Iris pigment epithelial cell (primary cell): ENCODE measurements at places on chromosomes 4 and X.

DNA sequence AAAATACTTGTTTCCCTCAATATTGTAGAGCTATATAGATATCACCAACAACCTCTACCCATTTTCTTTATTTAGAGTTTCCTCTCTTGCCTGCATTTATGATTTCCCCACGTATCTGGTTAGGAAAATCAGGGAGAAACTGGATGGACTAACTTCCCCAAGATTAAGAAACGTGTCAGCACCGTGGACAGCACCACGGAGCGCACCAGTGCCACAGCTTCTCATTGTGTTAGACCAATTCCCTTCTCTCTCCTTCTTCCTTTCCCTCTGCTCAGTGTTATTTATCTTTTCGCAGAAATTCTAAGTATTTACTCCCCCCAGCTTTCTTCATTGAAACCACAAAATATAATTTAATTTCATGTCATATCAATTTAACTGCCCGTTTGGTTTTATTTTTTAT lies 568.6 kb upstream of the BOD1L1 start:
- DNase-seq = peak; percentile 68

DNA sequence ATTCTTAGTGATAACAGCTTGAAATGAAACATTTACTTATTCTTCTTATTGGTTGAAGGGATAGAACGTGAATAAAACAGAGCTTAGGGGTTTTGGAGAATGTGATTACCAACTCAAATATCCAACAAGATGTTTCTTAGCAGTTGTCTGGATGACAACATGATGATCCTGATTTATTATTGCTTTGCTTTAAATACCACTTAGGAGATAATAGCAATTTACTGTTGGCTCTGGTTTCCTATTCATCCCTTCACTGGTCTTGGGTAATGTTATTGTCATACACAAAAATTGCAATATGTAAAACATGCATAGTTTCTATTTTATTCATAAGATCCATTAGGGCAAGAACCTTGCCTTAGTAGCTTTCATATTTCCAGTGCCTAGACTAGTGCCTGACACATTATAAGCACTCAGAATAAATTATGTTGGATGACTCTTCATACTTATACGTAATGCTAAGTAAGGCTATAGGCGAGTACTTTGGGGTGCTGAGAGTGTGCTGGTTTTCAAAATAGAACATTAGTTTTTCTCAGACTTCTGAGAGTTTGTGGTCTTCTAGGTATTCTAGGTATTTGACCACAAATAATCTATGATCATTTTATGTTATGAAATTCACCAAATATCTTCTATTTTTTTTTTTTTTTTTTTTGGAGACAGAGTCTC lies 58.6 kb upstream of the PGRMC2 start:
- peak; percentile 93 for DNase-seq

DNA sequence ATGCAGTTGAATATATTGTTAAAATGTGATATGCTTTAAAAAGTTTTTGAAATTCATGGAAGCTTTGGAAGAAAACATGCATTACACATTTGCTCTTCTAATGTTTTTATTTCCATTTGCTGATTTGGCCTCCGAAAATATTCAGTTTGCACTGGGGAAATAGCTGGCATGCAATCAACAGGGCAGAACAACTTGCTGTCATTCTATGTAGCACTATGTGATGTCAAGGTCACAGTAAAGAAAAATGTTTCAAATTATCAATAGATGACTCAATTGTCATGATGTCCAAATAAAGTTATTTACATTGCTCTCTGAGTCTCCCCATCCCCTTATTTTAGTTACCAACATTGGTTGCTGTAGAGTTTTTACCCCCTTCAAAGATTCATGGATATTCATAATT lies 119.2 kb downstream of the TLL1 start:
- DNase-seq = no peak

- DNase-seq = peak; percentile 96
These were observed 37.9 kb downstream of the LDB2 start for GRCh38 chr4:16860516-16860915.

DNA sequence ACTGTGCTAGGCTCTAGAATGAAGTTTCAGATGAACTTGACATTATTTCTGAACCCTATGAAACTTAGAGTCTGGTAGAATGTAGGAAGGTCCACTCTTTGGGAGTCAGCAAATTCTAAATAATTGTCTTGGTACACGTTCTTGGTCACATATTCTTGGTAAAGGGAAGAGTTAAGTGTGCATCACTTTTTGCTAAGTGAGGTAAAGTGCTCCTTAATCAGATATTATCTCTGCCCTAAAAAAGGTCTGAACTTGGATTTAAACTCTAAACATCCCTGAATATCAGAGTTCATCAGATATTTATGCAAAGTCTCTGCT lies 7.2 kb downstream of the OCIAD2 start:
- no peak for DNase-seq

GRCh38 chr4:184860018-184860779 lies 34.4 kb upstream of the ACSL1 start:
- no peak for DNase-seq

DNA sequence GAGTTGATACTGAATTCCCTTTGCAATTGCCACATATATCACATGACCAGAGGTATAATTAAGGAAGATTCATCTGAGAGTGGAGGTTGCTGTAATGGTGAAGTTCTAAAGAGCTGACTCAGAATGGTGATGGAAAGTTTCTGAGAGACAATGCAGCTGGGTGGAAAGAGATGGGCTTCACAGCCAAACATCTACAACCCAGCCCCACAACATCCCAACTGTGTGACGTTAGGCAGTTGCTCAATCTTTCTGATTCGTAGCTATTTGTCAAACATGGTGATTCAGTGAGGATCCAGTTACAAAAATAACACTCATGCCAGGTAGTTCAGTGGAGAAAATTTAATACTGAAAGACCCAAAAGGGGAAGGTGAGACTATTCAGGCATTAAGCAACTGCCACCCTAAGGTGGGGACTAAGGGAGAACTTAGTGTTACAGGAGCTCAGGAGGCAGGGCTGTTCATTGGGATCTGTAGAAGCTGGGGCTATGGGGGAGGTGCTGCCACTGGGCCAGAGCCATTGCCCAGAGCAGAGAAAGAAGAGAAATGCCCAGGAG lies 6.9 kb upstream of the AFF1 start:
- peak; percentile 100 for DNase-seq

- no peak for DNase-seq
These were observed 455.7 kb downstream of the BCOR start for GRCh38 chrX:39642071-39642470.

- DNase-seq = peak; percentile 74
These were observed 438.1 kb downstream of the INPP4B start for GRCh38 chr4:142408003-142408441.

DNA sequence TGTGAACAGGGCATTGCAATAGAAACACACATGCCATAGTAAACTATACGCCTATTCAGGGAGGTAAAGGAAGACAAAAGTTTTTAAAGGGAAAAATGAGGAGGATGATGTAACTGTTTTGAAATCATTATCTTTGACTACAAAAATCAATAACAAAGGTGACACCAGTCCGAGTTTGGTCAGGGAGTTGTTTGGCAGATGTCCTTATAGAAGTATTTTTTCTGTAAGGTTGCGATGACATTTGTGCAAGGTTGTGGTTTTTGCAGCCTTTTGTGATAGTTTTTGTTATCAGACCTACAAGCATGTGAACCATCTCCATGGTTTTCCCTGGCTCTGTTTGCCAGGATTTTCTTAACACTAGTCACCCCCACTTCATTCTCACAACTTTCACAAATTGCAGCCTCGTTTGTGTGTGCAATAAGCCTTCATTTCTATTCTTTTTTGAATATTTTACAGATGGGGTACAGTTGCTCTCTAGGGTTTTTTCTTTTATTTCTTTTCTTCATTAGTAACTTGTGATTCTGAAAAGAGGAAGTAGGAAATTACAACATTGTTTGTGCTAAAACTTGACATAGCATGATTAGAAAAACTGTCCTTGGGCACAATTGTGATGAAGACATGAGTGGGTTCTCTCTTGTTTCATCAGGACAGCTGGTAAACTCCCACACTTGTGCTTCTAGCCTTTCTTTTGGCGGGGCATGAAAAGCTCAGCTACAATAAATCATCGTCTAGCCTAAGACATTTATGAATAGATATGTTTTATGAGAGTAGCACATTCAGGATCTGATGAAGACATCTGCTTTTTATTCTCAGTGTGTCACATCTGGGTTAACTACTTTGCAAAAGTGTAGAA lies 60.2 kb upstream of the PNPLA4 start:
- DNase-seq = no peak

DNA sequence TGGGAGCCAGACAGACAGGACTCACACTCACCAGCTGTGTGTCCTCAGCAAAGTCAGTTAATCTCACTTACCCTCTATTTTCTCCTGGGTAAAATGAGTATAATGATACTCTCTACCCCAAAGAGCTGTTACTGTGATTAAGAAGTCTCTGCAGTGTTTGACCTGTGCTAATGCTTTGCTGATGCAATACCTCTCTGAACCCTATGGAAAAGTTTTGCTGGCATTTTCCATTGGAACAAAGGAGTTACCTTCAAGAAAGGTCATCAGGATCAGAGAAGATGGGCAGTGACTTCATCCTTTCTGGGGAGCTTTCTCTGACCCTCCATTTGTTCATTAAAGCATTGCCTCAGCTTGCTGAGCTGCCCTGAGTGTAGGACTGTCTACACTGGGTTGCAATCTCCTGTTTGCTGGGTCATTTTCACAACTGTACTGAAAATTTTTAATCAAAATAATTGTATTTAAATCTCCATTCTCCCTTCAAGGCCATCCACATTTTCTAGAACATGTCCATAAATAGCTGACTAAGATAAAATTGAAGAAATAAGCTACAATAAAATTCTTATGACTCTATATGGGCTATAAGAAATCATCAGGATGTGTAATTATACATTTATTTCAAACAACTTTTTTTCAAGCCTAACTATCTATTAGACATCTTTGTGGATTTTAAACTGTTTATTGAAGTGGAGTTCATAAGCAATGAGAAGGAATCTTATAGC lies 272.8 kb upstream of the CPEB2 start:
- DNase-seq = no peak

DNA sequence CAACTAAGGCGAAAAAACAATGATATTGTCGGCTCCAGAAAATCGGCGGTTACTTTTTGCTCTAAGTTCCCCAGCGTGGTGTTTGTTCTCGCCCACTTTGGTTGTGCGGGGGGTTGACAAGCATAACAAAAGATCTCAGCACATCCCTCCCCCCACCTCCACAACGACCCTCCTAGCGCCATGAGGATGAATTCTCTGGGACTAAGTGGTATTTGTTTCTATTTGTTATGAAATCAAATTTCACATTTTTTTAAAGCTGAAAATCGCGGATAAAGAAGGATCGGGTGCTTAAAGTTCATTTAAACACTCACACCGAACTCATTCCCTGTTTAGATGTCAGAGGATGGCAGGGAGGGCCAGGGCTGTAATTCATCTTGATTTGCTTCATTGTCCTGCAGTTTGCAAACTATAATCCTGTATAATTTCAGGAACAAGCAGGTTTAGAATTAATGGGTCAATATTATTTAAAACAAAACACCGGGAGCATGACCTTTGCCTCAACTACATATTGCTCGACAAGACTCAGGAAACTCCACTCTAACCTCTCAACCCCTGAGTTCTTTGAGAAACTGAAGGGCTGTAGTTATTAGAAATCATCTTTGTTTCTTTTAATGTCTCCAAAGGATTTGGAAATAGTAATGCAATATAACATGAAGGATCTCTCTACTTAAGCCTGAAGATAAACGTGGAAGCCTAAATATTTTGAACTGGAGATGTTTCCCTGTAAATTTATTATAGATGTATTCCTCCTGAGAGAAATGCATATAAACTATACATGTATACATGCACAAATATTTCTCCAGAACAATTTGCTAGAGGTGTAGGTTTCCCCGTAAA lies 6.4 kb downstream of the PITX2 start:
- peak; percentile 39 for DNase-seq

- peak; percentile 35 for DNase-seq
These were observed 151.5 kb downstream of the CENPC start for GRCh38 chr4:67393699-67394281.

DNA sequence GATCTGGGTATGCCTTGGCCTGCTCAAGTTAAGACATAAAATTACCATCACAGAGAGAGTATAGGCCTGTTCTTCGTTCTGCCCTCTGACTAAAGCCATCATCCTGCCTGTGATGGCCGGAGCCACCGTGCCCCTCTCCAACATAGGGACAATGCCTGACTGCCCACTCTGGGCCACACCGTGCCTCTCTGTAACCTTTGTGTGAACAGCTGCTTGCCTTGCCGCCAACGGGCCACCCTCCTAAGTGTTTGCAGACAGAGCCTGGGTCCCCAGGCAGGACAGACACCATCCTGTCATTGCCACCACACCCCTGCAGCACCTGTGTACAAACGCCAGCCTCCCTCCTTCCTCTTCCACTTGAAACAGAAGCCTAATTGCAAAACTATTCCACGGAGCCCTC lies 298.7 kb upstream of the TENM3 start:
- DNase-seq = no peak

DNA sequence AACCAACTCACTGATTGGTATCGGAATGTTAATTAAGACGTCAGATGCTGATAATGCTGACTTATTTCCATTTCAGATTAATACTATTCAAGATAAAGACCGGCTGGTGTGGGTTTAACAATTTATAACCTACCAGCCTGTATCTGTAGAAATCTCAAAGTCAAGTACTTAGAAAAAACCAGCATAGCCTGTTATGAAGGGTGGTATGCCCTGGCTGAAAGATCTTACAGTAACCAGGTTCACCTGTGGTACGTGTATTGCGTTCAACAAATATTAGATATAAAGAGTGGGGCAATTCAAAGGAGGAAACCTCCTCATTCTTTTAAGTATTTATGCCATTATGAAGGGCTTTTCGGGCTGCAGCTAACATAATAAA lies 240.8 kb upstream of the ANXA3 start:
- DNase-seq = no peak

DNA sequence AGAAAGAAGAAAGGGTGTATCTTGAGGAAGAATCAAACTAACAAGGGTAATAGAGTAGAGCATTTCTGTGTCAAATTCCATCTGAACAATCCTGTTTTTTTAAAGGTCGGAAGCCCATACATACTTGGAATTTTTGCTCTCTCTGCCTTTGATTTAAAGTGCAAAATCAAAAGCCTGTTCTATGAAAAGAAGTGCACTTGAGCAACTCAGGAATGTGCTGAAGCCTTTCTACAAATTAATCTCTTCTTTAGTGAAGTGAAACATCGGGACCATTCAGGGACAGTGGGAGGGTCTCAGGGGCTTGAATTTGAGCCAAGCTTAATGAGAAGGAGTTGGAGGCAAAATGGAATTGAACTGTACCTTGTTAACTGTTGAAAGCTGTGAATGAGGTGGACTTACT lies 1008.5 kb upstream of the LCORL start:
- DNase-seq = peak; percentile 38

GRCh38 chr4:18815081-18815778 lies 793.7 kb upstream of the LCORL start:
- DNase-seq = no peak
